Stromal cell of bone marrow (primary cell): ENCODE measurements at places on chromosomes 16 and 17.

DNA sequence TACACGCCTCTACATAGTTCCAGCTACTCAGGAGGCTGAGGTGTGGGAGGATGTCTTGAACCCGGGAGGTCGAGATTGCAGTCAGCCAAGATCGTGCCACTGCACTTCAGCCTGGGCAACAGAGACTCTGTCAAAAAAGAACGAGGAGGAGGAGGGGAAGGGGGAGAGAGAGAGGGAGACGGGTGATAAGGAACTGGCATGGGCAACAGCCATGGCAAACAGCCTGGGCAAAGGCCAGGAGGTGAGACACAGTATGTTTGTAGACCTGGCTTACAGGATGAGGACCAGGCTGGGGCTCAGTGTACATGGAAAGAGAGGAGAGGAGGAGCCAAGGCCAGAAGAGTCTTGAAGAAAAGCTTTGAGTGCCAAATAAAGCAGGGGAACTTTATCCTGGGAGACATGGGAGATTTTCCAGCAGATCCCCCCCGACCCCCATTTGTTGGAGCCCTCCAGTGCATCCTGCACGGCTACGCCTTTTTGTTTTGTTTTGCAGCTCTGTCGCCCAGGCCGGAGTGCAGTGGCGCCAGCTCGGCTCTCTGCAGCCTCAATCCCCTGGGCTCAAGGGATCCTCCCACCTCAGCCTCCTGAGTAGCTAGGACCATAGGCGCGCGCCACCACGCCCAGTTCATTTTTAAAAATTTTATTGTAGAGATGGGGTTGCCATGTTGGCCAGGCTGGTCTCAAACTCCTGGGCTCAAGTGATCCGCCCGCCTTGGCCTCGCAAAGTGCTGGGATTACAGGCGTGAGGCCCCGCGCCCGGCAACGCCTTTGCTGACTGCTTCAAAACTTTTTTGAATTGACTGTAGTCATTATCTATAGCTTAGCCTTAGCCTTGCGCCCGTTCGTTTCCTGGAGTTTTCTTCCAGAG is 1.3 kb upstream of the ALKBH5 start:
- DNase-seq, result no peak

- no peak for DNase-seq
These were observed 15.0 kb upstream of the NAGLU start for GRCh38 chr17:42521036-42521435.

DNA sequence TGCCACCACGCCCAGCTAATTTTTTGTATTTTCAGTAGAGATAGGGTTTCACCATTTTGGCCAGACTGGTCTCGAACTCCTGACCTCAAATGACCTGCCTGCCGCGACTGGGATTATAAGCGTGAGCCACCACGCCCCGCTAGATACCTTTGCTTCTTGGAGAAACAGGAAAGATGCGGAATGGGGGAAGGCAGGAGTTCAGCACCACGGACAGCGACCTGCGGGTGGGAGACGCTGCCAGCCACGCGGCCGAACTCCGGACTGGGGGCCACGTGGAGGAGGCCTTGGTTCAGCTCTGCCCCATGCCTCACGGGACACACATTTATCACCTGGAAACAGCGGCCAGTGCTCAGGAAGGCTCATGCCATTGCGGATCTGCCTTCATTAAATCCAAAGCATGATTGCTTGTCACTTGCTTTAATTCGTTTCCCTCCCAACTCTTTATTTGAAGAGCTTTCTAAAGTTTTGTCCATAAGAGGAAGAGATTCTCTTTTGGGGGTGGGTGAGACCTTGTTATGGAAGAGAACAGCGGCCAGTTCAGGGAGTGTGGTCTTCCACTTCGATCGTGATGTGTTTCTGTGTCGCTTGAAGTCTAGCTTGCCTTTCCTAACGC is 219.9 kb downstream of the ENGASE start:
- DNase-seq, result peak; percentile 9

- DNase-seq, result no peak
These were observed 64.3 kb upstream of the RBL2 start for GRCh38 chr16:53369921-53370320.

DNA sequence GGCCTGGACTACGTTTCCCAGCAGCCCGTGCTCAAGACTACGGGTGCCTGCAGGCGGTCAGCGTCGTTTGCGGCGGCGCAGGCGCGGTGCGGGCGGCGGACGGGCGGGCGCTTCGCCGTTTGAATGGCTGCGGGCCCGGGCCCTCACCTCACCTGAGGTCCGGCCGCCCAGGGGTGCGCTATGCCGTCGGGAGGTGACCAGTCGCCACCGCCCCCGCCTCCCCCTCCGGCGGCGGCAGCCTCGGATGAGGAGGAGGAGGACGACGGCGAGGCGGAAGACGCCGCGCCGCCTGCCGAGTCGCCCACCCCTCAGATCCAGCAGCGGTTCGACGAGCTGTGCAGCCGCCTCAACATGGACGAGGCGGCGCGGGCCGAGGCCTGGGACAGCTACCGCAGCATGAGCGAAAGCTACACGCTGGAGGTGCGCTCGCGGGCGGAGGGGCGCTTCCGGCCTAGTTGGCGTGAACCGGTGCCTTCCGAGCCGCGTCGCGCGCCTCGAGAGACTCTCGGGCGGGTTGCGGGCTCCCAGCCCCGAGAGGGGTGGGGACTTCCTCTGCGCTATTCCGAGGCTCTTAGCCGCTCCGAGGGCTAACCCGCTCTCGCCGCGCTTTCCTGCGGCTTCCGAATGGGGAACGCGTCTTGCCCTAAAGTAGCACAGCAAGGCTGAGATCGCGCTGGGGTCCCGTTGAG is at the start of gene RBL2:
Gene RBL2 (plus strand): TSS at position 95 of the 689 bp plus-strand sequence. CDS start 86 bp downstream, at position 181.
- peak; percentile 68 for DNase-seq
